ENCODE measurements at places on chromosomes 3 and 15.

- DNase-seq, result no peak
Measured at GRCh38 chr3:1693145-1693544, 405.5 kb upstream of the CNTN4 start.

DNA sequence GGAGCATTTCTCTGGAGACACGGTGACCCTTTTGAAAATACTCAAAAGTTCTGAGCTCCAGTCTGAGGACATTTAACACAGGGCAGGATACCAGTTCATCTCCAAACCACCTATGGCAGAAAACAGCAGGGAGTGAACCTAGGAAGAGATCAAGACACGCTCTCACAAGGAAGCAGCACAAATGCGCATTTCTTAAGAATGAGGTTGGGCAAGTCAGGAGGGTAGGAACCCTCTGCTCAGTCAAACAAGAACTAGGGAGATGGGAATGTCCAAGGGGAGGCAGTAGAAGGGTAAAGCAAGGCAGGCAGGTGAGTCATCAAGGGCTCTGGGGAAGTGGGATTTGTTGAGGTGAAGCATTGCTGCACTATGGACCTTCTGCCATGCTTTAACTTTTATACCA, 60.3 kb upstream of the PSMD6 start:
- DNase-seq, result no peak

DNA sequence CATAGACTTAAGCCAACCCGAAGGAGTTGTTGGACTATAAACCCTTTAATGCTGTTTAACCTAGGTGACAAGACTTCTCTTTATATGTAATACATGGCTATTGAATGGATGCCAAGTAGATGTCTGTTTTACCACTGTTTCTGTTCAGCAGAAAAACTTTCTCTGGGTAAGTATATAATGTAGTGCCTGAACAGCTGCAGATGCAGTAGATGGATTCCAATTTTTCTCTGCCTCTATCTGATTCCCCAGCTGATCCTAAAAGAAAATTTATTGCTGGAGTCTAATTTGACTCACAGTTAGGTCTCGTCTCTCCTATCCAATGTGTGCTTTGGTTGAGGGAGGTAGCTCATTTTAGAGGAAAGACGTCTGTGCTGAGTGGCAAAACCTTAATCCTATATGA, 256.5 kb upstream of the CBLB start:
- DNase-seq, result no peak

GRCh38 chr3:24539699-24540098, 45.0 kb upstream of the THRB start:
- no peak for DNase-seq

All from activated CD4-positive, alpha-beta T cell treated with anti-CD3 and anti-CD28 coated beads for 1 hour (primary cell).